ENCODE measurements at places on chromosomes 5 and 9.
A peak's percentile ranks its signal among the peaks of the same experiment; 100 is the strongest.

- no peaks in the 10 kb centered on the region for H3K4me1 ChIP-seq
- no peaks in the 10 kb centered on the region for H3K27me3 ChIP-seq
- DNase-seq, result no peak
- no peaks in the 10 kb centered on the region for H3K36me3 ChIP-seq
Measured at GRCh38 chr9:123395276-123395688, 39.3 kb downstream of the CRB2 start.

DNA sequence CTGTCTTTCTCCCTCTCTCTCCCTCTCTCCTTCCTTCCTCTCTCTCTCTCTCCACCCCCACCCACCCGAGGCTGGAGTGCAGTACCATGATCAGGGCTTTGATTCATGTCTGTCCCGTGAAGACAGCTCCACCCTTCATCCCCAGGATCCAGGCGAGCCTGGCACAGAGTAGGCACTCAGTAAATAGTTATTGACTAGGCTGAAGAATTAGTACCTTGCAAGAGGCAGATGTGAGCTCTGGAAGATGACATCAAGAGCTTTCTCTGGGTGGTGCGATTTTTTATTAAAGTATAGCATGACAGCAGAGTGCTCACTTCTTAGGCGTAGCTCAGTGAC is 24.0 kb upstream of the WDR38 start:
- H3K27me3 ChIP-seq, result no peaks in the 10 kb centered on the region
- no peaks in the 10 kb centered on the region for H3K36me3 ChIP-seq
- no peaks in the 10 kb centered on the region for H3K4me1 ChIP-seq
- H3K27ac ChIP-seq, result no peak overlapping the region

GRCh38 chr9:28538132-28538531 is 964.9 kb upstream of the C9orf72 start:
- H3K27ac ChIP-seq, result no peak overlapping the region
- DNase-seq, result no peak
- no peaks in the 10 kb centered on the region for H3K4me1 ChIP-seq

- no peak overlapping the region for H3K27ac ChIP-seq
- H3K4me1 ChIP-seq, result no peaks in the 10 kb centered on the region
- H3K4me3 ChIP-seq, result no peak overlapping the region
- H3K27me3 ChIP-seq, result no peaks in the 10 kb centered on the region
Measured at GRCh38 chr5:147904110-147904509, 2.2 kb downstream of the C5orf46 start.

GRCh38 chr5:141369994-141370848 is at the start of gene PCDHGB3:
TSS of gene PCDHGB3 (plus strand) at chr5:141370242. CDS start at chr5:141370395, 153 bp downstream.
- no peaks in the 10 kb centered on the region for H3K27me3 ChIP-seq
- no peak within 1 kb of the TSS for H3K27ac ChIP-seq
- peak within 1 kb of the TSS; percentile 29 for H3K4me3 ChIP-seq
- DNase-seq, result peak; percentile 27
- no peaks in the 10 kb centered on the region for H3K4me1 ChIP-seq
- H3K36me3 ChIP-seq, result no peaks in the 10 kb centered on the region

DNA sequence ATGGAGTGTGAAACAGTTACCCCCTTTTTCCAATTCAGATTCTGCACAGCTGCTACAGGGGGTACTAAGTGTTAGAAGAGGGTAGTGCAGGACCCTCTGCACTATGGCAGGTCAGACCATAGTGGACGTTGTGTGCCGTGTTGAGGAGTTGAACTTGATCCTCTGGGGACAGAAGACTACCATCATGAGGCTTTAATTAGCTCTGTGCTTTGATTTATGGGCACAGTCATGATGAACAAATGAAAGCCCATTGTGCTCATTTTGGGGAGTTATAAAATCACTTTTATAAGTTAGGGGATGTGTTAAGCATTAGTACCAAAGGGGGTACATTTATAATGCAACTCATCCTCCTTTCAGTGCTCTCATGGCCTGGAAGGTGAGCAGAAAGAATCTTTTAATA is 62.7 kb downstream of the ZSWIM6 start:
- H3K4me3 ChIP-seq, result no peak overlapping the region
- H3K36me3 ChIP-seq, result no peaks in the 10 kb centered on the region
- no peak for DNase-seq

- H3K36me3 ChIP-seq, result no peaks in the 10 kb centered on the region
- H3K4me3 ChIP-seq, result no peak overlapping the region
- no peak for DNase-seq
- H3K4me1 ChIP-seq, result no peaks in the 10 kb centered on the region
- H3K27ac ChIP-seq, result no peak overlapping the region
- no peaks in the 10 kb centered on the region for H3K27me3 ChIP-seq
Measured at GRCh38 chr5:175902026-175902425, 30.6 kb downstream of the CPLX2 start.

DNA sequence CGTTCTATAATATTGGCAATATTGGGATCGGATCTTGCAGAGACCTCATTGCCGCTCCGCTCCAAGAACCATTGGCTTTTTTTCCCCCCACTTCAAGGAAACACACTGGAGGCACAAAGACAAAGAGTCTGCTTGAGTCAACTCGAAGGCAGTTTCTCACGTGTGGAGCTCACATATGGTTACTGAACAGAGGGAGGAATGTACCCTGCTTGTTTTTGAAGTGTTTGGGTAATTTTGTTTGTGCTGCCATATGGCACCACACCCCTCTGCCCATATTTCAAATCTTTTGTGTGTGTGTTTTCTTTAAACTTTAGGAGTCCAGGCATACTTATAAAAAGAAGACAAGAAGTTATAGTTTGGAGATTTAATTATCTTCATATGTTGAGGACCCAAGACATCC is 595.9 kb downstream of the DTWD2 start:
- no peaks in the 10 kb centered on the region for H3K27me3 ChIP-seq
- no peak overlapping the region for H3K4me3 ChIP-seq
- no peak overlapping the region for H3K27ac ChIP-seq
- no peaks in the 10 kb centered on the region for H3K36me3 ChIP-seq
- DNase-seq, result no peak

GRCh38 chr9:90801241-90801972 is at the start of gene SYK:
TSS of gene SYK (plus strand) at chr9:90801819. CDS start at chr9:90843899, 42,080 bp downstream.
- H3K36me3 ChIP-seq, result no peaks in the 10 kb centered on the region
- no peaks in the 10 kb centered on the region for H3K27me3 ChIP-seq
- H3K4me3 ChIP-seq, result no peak within 1 kb of the TSS
- DNase-seq, result no peak

- H3K36me3 ChIP-seq, result no peaks in the 10 kb centered on the region
- H3K27me3 ChIP-seq, result no peaks in the 10 kb centered on the region
- H3K4me1 ChIP-seq, result no peaks in the 10 kb centered on the region
- H3K27ac ChIP-seq, result no peak overlapping the region
- no peak for DNase-seq
Measured at GRCh38 chr9:6552033-6552432, 93.5 kb downstream of the GLDC start.

- DNase-seq, result no peak
- H3K27me3 ChIP-seq, result no peaks in the 10 kb centered on the region
- no peak overlapping the region for H3K27ac ChIP-seq
- no peaks in the 10 kb centered on the region for H3K36me3 ChIP-seq
- no peak overlapping the region for H3K4me3 ChIP-seq
Measured at GRCh38 chr9:134502809-134503211, 138.8 kb upstream of the COL5A1 start.

- DNase-seq, result peak; percentile 19
- H3K27ac ChIP-seq, result no peak overlapping the region
- no peaks in the 10 kb centered on the region for H3K36me3 ChIP-seq
- peaks cover 20% of the 10 kb centered on the region for H3K4me1 ChIP-seq
- peaks cover 52% of the 10 kb centered on the region for H3K27me3 ChIP-seq
- no peak overlapping the region for H3K4me3 ChIP-seq
Measured at GRCh38 chr9:127388856-127389238, 8.1 kb upstream of the SLC2A8 start.

DNA sequence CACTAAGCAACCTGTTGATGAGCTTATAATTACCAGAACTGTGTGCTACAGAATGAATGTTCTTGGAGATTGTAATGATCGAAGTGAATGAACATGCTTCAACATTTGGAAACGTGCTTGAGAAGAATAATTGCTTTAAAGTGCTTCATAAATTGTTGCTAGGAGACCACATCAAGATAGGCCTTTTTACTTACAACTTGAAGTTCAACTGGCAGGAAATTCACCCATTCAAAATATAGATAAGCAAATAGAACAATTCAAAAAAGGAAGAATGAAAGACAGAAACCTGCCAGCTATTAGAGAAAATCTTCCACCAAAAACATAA is 38.0 kb upstream of the SLC44A1 start:
- H3K4me3 ChIP-seq, result no peak overlapping the region
- H3K36me3 ChIP-seq, result no peaks in the 10 kb centered on the region
- no peak overlapping the region for H3K27ac ChIP-seq
- H3K27me3 ChIP-seq, result no peaks in the 10 kb centered on the region
- no peak for DNase-seq
- no peaks in the 10 kb centered on the region for H3K4me1 ChIP-seq

DNA sequence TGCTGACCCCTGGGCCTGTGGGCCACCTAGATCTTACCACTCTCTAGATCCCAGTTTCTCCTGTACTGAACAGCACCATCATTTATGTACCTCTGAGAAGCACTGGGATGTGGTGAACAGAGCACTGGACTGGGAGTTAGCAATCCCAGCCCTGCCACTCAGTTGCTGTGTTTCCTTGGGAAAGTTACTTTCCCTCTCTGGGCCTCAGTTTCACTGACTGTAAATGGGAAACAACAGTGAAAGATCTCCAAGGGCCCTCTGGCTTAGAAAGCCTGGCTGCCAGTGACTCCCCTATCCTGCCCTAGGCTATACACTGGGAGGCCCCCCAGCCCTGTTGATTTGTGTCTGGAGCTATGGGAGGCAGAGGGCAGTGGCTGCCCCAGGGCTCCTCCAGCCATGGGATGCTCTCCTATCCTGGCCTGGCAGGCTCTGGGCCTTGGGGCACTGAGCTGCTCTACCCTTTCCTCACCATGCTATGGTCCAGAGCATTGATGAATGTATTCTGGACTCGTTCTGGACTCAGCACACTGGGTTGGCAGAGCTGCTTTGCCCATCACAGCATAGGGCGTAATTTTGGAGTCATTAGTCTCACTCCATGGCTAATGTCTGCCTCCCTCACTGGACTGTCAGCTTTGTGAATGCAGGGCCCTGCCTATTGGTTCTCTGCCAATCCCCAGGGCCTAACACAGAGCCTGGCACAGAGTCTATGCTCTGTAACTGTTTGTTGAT is 99.3 kb downstream of the RGS3 start:
- peaks cover 6% of the 10 kb centered on the region for H3K4me1 ChIP-seq
- no peak overlapping the region for H3K27ac ChIP-seq
- no peak overlapping the region for H3K4me3 ChIP-seq
- no peaks in the 10 kb centered on the region for H3K27me3 ChIP-seq
- no peaks in the 10 kb centered on the region for H3K36me3 ChIP-seq

GRCh38 chr9:135971892-135972291 is 10.7 kb upstream of the UBAC1 start:
- no peaks in the 10 kb centered on the region for H3K27me3 ChIP-seq
- H3K4me1 ChIP-seq, result peaks cover 4% of the 10 kb centered on the region
- H3K4me3 ChIP-seq, result no peak overlapping the region
- no peaks in the 10 kb centered on the region for H3K36me3 ChIP-seq

DNA sequence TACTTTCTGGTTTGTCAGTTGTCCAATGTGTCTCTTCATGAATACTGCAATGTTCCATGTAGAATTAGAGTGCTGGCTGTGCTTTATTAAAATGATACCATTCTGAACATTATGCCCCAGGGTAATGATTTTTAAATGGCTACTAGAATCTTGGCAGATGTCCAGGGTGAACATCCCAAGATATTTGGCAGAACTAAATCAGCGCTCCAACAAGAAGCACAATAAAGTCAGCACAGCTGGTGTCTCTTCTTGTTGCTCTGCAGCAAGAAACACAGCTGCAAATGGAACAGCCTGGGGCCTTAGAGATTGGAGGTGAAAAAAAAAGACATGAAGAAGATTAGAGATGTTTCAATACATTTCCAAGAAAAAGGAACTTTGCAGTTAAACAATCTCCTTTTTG is 248.3 kb downstream of the CDH18 start:
- H3K4me3 ChIP-seq, result no peak overlapping the region
- no peak for DNase-seq
- H3K36me3 ChIP-seq, result no peaks in the 10 kb centered on the region
- no peaks in the 10 kb centered on the region for H3K4me1 ChIP-seq

GRCh38 chr5:147854894-147855773 is 23.4 kb upstream of the SCGB3A2 start:
- no peaks in the 10 kb centered on the region for H3K36me3 ChIP-seq
- DNase-seq, result no peak
- H3K27ac ChIP-seq, result no peak overlapping the region
- H3K4me1 ChIP-seq, result no peaks in the 10 kb centered on the region

- no peaks in the 10 kb centered on the region for H3K27me3 ChIP-seq
- H3K36me3 ChIP-seq, result no peaks in the 10 kb centered on the region
- DNase-seq, result no peak
- H3K4me1 ChIP-seq, result no peaks in the 10 kb centered on the region
Measured at GRCh38 chr5:103514371-103514770, 48.2 kb downstream of the NUDT12 start.

GRCh38 chr5:137665678-137666460 is 70.0 kb downstream of the KLHL3 start:
- peak; percentile 52 for DNase-seq
- no peaks in the 10 kb centered on the region for H3K27me3 ChIP-seq
- peaks cover 7% of the 10 kb centered on the region for H3K4me1 ChIP-seq
- no peak overlapping the region for H3K4me3 ChIP-seq
- H3K27ac ChIP-seq, result peak overlapping the region; percentile 30

DNA sequence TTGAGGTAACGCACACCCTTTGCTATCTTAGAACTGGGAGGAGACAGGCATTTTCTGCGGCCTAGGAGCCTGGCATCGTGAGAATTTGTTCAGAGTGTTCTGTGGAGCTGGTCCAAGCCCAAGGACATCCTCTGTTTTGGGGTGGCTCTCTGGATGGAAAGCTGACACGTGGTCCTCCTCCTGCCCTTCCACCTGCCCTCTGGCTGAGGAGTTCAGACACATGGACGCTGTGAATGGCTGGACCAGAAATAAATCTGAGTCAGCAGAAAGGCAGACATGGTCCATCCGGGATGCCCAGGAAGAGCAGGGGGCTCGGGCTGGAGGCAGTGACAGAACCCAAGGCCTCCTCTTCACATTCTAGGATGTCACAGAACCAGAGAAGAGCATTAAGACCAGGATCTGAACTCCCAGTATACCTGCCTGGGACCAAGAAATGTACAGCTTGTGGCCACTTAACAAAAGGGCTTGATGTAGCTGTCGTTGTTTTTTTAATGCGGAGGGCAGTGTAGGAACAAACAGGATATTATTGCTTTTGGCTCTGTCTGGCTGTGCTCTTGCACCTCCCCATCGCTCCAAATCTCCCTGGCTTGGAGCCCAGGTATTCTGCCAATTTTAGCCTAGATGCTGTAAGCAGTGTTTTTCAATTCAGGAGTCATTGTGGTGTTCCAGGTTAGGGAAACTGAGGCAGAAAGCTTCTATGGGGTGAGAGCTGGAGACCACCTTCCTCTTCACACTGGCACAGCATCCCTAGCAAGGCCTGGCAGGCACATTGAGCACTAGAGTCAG is 2.4 kb downstream of the CKMT2 start:
- H3K36me3 ChIP-seq, result no peaks in the 10 kb centered on the region
- H3K4me3 ChIP-seq, result no peak overlapping the region
- no peak for DNase-seq
- peaks cover 7% of the 10 kb centered on the region for H3K4me1 ChIP-seq
- H3K27me3 ChIP-seq, result no peaks in the 10 kb centered on the region
- H3K27ac ChIP-seq, result no peak overlapping the region

- no peaks in the 10 kb centered on the region for H3K4me1 ChIP-seq
- H3K27ac ChIP-seq, result no peak overlapping the region
- no peaks in the 10 kb centered on the region for H3K36me3 ChIP-seq
- DNase-seq, result no peak
- H3K27me3 ChIP-seq, result no peaks in the 10 kb centered on the region
Measured at GRCh38 chr5:6467591-6467990, 18.9 kb downstream of the UBE2QL1 start.

GRCh38 chr9:99833735-99834134 is 12.1 kb downstream of the NR4A3 start:
- no peaks in the 10 kb centered on the region for H3K4me1 ChIP-seq
- no peak overlapping the region for H3K4me3 ChIP-seq
- H3K36me3 ChIP-seq, result no peaks in the 10 kb centered on the region
- no peak overlapping the region for H3K27ac ChIP-seq
- H3K27me3 ChIP-seq, result no peaks in the 10 kb centered on the region
- no peak for DNase-seq

All from naive thymus-derived CD4-positive, alpha-beta T cell (primary cell).